ENCODE measurements at places on chromosomes 3 and 15.

GRCh38 chr3:73192036-73192738 lies 130.7 kb downstream of the EBLN2 start:
- DNase-seq = no peak

DNA sequence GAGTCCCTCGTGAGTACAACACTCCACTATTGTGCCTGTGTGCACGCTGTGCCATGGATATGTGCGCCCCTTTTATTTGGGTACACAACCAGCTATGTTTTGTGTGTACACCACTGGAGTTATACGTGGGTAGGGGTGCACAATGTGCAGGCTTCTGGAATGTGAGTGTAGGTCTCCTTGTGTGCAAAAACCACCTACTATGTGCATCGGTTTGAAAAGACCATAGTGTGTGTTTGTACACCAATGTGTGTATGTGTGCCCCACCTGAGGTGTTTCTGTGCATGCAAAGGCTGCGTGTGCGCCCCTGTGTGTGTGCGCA lies 86.4 kb upstream of the ALDH1L1 start:
- DNase-seq = no peak

GRCh38 chr3:40989141-40990061 lies 209.9 kb upstream of the CTNNB1 start:
- DNase-seq = no peak

- DNase-seq = no peak
These were observed 5.8 kb downstream of the USP4 start for GRCh38 chr3:49333916-49334633.

GRCh38 chr15:55916666-55917409 lies 76.6 kb downstream of the NEDD4 start:
- DNase-seq = no peak

DNA sequence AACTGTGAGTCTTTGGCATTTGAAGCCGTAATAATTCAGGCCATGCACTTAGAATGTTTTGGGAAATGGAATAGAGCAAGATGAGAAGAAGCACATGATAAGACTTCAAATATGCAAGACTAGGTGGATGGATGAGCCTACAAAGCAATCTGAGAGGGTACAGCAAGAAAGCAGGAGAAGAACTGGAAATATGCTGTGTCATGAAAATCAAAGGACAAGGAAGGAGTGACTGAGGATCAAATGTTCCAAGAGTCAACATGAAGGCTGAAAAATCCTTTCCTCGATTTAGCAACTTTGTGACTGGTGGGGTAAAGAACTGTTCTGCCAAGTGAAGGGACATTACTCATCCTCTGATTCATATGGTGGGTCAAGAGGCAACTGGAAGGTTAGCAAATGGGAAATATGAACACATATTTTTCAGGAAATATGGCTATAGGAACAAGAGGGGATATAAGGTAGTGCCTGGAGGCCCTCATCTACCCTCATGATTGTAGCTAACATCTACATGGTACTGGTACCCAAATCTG lies 803.7 kb upstream of the ARRDC4 start:
- DNase-seq = no peak

DNA sequence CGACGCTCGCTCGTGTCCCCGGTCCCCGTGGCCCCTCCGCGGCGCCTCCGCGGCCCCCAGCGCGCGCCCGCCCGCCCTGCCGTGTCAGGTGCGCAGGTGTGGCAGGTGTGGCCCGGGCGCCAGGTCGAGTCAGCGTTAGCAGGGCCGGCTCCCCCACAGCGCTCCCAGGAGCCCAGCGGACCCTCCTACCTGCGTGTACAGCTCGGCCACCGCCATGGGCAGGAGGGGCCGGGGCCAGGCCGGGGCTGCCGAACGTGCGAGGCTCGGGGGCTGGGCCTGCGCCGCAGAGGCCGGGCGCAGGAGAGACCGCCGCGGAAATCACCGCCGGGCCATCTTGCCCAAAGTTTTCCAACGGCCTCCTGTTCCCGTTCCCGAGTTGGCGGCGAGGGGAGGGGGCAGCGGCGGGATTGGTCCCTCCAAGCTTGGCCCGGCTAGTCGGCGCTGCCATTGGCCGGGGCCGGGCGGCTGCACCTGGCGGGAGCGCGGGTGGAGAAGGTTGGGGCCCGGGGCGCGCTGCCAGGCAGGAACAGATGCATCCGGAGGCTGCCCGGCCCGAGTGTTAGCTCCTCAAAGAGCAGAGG lies at the start of gene MYO5C:
TSS of gene MYO5C (minus strand) at position 384 of the 581 bp plus-strand sequence. CDS start at position 216, 168 bp downstream.
- DNase-seq = no peak

GRCh38 chr3:155807823-155808222 lies 1.7 kb upstream of the C3orf33 start:
- no peak for DNase-seq

GRCh38 chr3:163384383-163384782 lies 1693.9 kb downstream of the SI start:
- no peak for DNase-seq

DNA sequence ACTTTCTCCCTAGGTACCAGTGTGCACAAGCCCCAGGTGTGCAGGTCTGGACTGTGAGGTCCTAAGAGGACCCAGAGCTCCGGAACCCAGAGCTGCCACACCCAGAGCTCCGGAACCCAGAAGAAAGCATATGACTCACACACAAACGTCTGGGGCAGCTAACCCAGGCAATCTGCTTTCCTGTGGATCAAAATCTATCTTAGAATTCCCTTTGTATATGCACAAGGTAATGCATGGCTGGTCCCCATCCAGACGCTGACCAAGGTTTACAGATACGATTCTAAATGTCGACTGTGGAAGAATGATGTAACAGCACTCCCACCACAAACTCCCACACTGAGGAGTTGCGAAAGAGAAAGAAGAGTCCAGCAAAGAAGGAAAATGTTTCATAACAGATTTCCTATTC lies 15.7 kb downstream of the KCNMB2 start:
- no peak for DNase-seq

GRCh38 chr3:15781637-15782402 lies 16.0 kb downstream of the ANKRD28 start:
- no peak for DNase-seq

DNA sequence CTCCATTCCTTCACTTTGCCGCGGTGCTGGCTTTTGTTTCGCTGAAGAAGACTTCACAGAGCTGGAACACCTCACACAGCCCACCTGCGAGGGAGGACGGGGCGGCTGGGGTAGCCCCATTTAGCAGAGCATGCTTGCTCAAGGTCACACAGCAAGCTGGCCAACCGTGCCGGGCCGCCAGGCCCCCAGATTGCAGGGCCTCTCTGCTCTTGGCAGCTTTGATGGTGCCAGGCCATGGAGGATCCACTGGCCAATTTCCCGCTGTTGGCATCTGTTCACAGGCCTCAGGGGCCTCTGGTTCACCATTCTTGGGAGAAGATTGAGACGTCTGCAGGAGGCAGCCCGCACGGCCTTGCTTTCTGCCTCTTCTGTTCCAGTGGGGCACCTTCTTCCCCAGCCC lies 77.9 kb upstream of the LINGO1 start:
- DNase-seq = no peak

- no peak for DNase-seq
These were observed 58.7 kb upstream of the TBC1D5 start for GRCh38 chr3:17801131-17801530.

DNA sequence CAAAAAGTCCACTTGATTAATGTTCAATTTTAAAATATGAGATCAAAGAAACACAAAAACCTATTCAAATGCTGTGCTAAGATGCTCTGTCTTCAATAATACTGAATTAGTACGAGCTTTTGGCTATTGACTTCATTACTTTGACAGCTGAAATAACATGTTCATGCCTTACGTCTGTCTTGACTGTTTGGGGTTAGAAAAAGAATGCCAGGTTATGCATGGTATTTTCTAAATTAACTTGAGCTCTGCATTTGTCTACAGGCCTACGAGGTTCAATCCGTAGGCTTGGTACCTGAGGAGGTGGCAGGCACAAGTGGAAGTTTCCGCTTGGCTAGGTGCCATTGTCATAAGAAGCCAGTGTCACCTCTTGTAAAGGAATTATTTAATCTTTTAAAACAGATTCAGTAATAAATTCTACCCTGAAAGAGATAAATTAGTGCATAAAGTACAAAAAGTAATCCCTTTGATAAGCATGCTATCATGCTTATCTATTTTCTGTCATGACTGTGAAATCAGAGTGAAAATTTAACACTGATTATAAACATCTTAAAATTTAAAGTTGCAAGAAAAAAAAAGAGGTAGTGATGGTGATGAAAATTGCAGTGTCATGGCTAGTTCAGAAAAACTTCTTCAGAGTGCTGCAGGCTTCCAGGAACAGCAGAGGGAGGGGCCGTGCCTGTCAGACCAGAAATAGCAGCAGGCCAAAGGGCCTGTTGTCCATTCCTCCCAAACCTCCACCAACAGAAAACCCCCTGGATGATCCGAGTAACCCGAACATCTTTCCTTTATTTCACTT lies 115.7 kb downstream of the ARRDC4 start:
- DNase-seq = no peak

DNA sequence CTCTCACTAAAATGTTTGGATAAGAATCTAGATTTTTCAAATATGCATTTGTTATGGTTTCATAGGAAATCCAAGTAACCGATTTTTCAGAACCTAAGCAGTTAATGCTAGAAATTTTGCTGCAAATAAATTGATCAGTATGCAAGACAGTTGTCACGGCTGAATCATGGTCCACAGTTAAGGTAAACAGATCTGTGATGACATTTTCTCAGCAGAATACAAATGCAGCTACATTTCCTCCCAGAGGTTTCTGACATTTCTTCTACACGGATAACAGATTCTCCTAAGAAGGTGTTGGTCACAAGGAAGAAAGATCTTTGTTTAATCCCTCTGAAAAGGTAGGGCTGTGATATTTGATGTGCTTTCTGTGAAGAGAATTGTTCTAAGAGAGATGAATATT lies 36.9 kb downstream of the ARNT2 start:
- DNase-seq = no peak

- no peak for DNase-seq
These were observed 54.1 kb downstream of the RPL22L1 start for GRCh38 chr3:170815936-170816335.

GRCh38 chr15:81807186-81807585 lies 238.6 kb downstream of the MEX3B start:
- no peak for DNase-seq

DNA sequence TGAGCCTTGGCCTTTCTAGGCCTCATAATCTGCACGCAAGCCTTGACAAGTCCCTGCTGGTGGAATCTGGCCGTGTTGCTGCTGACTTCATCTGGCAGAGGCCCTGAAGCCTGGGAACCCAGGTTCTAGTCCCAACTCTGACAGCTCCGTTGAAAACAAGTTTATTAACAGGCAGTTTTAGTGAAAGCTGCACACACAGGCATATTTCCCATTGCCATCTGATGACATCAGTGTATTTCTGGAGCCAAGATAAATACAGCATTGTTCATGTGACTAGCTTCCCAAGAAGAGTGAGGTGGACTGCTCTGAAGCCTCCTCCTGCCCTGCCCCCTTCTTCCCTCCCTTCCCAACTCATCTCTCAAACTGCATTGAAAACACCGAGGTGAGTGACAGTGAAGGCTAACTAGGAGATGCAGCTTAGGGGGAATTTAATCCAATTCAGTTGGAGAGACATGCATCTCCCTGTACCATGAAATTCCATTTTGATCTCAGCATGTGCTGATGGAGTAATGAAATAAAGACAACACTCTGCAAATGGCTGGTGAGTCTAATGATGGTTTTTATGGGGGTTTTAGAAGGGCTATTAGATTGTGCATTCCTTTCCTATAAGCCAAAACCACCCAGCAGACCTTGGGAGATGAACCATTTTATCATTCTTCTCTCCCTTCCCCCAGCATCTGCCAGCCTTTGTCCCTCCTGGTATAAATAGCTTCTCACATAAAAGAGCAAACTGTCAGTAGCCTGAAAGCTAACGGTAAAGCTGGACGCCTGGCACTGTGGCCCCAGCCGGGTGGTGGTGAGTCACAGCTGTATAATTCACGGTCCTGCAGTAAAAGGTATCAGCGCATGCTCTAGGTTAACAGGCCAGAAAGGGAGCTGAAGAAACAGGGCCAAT lies 38.0 kb downstream of the PRICKLE2 start:
- no peak for DNase-seq

GRCh38 chr3:139414608-139415224 lies 25.3 kb upstream of the COPB2 start:
- no peak for DNase-seq

DNA sequence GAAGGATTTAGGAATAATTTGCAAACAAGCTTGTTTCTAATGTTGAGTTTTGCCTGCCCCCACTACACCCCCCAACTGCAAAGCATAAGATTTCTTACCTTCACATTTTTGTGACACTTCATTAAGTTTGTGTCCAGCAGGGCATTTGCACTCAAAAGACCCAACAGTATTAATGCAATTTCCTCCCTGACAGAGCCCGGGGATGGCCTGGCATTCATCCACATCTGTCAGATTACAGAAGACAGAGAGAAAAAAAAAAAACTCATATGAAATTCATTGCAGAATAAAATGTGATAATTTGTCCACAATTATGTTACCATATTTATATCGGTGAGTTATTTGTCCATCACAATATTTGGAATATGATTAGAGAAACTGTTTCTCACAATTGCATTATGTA lies 111.5 kb downstream of the FBN1 start:
- DNase-seq = no peak

All from stimulated activated CD8-positive, alpha-beta memory T cell treated with anti-CD3 and anti-CD28 coated beads, Interleukin-4, amount 100 ng/mL, for 48 hours (primary cell).